Renal cortical epithelial cell (primary cell): ENCODE measurements at places on chromosomes 4 and X. TPM values are rescaled to one million over a fixed set of nuclear protein-coding genes. Genes with fewer than 3 reads are reported as not detected.

DNA sequence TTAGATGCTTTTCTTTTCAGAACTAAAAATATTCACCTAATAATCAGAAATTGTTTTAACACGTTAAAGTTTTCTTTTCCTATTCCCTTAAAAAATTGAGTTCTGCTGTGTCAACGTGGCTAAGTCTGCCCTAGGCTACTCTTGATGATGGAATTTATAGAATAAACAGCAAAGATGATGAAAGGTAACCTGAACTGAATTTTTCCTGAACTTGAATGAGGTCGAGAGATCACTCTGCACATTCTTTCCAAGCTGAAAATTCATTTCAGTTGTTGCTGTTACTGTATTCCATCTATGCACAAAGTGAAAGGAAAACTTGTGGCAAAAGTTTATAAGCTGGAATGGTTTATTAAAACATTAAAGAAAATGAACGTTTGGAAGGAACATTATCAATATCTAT lies 245.9 kb upstream of the GIMD1 start:
- DNase-seq = no peak

GRCh38 chr4:5211282-5211839 lies 160.1 kb downstream of the STK32B start:
- DNase-seq = no peak

DNA sequence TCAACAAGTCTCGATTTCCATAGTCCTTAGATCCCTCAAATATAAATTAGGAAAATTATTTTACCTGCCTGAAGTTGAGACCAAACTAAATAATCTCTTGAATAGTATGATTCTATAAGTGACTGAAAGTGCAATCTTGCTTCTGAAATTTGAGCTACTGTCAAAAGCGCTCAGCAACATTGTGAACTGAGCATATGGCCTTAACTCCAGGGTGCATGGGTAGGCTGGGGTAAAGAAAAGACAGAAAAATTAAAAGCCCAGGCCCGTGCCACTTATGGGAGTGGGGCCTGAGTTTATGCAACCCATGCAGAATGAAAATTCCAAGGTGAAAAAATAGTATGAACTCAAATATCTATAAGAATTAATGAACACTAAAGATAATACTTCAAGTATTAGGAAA lies 9.8 kb downstream of the PGRMC2 start:
- no peak for DNase-seq

DNA sequence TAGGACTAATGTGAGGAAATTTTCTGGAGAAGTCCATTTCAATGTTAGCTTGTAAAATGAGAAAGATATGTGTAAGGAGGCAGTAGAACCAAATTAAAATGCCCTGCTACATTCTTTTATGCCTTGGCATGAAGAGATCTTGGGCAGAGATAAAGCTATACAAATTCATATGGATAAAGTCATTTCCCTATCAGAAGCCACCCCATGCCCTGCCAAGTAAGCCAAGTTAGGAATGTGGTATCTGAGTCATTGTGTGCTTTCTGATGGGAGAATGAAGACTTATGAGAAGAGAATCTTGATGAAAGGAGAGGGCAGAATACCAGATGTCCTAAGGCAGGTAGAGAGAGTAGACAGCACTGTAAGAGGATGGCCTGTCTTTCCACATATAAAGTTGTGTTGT lies 83.7 kb downstream of the TEX13A start:
- peak; percentile 12 for DNase-seq

GRCh38 chr4:136829280-136829679 lies 703.0 kb downstream of the PCDH18 start:
- DNase-seq = no peak

DNA sequence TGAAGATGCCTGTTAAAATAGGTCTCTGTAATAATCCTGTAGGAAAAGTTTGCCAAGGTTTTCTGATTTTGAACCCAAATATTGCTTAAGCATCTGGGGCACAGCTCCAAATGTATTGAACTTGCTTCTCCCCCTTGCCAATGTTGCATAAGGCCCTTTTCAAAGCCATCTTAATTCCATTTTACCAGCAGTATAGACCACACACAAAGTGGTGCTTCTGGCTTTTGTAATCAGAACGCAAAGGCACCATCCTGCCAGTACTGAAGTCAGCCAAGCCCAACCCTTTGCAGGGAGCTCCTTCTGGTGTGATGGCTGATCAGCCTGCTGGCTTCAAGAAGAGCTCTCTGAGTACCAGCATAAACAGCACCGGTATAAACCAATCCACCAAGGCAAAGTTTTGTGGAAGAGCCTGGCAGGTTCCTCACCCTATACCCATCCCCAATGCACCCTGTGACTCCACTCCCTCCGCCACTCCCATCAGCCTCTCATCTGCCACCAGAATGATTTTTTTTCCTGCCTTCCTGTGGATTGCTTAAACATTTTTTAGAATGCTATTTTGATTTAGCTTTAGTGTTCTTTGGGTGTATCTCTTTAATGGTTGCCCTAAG lies 39.2 kb upstream of the USP9X start:
- DNase-seq = no peak

DNA sequence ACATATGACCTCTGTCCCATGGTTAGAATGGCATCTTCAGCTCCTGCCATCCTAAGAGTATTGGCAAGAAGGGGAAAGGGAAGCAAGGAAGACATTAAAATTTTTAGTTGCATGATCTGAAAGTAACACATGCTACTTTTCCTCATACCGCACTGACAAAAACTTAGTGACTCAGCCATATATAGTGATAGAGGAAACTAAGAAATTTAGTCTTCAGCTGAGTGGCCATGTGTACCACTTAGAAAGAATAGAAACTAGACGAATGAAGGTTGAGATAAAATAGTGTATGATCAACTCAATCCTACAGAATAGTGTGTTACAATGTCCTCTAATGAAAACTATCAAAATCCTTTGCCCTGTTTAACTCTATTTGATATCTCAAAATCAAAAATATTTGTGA lies 164.1 kb downstream of the PPP3CA start:
- no peak for DNase-seq

DNA sequence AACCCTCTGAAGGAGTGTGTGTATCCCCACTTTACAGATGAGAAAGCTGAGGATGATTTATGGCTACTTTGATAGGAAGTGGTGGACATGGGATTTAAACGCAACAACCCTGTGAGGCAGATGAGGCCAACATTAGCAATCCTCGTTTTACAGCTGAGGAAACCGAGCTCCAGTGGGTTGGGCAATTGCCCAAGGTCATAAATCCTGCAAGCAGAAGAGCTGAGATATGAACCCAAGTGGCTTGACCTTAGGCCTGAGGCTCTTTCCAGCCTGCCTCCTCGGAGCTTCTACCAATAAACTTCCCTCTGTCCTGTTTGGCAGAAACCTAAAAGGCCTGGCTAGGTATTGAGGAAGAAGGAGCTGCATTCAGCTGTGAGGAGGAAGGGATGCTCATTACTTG lies 185.5 kb upstream of the RBPJ start:
- no peak for DNase-seq

GNRHR gene
- not detected in 2 replicates for total RNA-seq

P2RY8 gene
- total RNA-seq = under 0.01 TPM in 1 of 2 replicates, not detected in the other

PCYT1B gene
- total RNA-seq = 0.05 and 0.17 TPM in 2 replicates

- DNase-seq = peak; percentile 11
Measured at GRCh38 chr4:17577665-17578481, 875 bp downstream of the LAP3 start.

ZNF674 gene
- total RNA-seq = 2.8 and 5.4 TPM in 2 replicates
